Chondrocyte (in vitro differentiated cells): ENCODE measurements at places on chromosomes 12 and 14. TPM values are rescaled to one million over a fixed set of nuclear protein-coding genes. Genes with fewer than 3 reads are reported as not detected.

The HOXC10 gene
- not detected in 3 replicates for total RNA-seq

DNA sequence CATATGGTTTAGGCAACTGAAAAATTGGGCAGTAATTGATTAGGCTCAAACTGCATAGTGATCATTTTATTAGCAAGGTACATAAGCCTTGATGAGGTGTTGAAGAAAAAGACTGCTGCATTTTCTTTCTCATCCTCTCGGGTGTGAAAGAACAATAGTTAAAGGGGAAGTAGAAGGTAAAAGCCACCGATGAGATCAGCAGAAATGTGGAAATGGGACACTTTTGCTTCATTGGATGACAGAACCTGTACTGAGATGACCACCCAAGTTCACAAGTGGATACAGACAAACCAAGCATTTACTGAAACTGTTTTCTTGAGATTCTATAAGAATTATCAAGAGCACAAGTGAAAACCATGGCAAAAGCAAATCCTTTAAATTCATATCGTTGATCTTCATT lies 184.0 kb downstream of the TMX1 start:
- no peak for DNase-seq

DNA sequence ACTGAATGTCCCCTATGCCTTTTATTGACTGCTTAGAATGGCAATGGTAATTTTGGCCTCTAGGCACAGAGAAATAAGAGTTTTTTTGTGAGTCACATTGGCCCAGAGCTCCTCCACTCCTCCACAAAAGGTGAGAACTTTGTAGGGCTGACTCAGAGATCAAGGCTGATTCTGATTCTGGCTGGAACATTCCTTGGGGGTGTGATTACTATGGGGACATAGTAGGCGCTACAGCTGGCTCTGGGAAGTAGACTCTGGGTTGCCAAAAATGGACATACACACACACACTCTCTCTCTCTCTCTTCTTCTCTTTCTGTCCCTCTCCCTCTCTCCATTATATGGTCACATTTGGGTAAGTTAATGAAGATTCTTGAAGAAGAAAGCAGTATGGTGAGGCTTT lies 174.6 kb upstream of the DDHD1 start:
- DNase-seq: no peak

The C1R gene
- 19.7 to 21.9 TPM (median 19.8 TPM) in 3 replicates for total RNA-seq

- DNase-seq: no peak
Measured at GRCh38 chr12:89836026-89836425, 127.4 kb upstream of the ATP2B1 start.

DNA sequence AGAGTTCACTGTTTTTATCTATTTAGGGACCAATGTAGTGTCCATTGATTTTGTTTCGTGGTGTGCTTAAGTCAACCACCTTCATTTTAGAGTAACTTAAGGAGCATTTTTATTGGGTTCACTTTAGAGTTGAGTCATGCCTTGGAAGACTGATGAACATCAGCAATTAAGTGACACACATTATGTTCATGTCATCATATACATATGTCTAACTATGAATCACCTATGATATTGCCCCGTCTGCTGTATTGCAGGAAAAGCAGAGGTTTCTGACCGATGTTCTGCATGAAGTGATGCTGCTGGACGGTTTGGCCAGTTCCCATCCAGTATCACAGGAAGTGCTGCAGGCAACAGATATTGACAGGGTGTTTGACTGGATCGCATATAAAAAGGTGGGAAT lies 227.1 kb downstream of the TRHDE start:
- no peak for DNase-seq

GRCh38 chr12:132186857-132187620 lies 42.8 kb downstream of the NOC4L start:
- no peak for DNase-seq

GRCh38 chr14:102095871-102096568 lies 9.2 kb upstream of the HSP90AA1 start:
- no peak for DNase-seq

DNA sequence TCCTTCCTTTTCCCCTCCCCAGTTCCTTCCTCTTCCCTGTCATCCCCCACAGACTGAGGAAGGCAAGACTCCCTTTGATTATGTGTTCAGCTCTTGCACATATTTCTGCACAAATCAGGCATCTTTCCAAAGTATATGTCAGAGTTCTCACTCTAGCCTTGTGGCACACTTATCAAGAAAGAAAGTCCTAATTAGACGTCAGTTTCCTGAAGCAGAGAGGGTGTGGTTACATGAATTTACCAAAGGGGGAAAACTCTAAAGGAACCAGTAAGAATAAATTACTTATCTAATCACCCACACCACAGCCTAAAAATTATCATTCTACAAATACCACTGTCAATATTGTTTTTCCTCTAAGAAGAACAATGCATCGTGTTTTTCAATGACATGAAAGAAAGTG lies 120.7 kb upstream of the GRIP1 start:
- no peak for DNase-seq

DNA sequence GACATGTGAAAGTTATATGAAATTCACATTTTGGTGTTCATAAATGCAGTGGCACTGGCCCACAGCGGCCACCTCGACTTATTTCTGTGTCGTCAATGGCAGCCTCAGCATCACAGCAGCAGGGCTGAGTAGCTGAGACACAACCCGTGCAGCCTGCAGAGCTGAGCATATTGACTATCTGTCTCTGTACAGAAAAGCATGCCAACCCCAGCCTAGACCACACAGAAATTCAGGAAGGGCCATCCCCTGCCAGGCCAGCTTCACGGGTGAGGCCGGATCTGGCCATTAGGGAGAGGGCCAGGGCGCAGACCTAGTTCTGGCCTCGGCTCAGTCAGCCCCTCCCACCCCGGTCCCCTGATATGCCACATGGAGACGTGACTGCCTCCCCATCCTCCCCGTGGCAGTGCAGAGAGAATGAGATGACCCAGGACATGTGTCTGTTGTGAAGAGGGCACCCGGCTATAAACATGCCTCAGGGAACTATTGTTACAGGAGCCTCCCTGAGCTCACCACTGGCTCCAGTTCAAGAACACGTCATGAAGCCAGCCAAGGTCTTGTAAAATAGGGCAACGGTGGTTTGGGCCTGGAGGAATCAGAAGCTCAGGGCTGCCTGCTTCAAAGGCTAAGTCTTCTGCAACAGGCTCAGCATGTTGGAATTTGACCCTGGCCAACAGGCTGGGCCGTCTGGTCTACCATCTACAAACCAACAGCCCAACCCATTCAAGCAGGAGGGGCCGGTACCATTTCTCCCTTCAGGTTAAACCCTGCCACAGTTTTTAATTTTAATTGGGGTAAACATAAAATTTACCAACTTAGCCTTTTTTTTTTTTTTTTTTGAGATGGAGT lies 25.5 kb downstream of the SCARB1 start:
- no peak for DNase-seq

DNA sequence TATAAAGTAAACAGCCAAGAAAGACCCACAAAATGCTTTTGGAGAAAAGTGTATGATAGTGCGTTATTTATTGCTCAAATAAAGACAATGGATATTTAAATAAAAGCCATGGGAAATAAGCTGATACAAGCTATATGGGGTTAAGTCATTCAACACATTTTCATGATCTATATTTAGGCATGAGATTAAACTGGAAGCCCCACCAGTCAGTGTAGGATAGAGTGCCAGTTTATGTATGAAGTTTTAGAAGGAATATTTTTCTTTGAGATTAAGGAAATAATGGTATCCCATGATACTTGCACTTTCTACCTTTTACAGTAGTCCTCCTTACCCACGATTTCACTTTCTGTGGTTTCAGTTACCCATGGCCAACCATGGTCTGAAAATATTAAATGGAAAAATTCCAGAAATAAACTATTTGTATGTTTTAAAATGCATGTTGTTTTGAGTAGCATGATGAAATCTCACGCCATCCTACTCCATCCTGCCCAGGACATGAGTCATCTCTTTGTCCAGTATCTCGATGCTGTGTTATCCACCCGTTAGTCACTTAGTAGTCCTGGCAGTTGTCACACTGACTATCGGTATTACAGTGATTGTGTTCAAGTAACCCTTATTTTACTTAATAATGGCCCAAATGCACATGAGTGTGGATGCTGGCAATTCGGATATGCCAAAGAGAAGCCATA lies 22.3 kb downstream of the SYT1 start:
- no peak for DNase-seq

DNA sequence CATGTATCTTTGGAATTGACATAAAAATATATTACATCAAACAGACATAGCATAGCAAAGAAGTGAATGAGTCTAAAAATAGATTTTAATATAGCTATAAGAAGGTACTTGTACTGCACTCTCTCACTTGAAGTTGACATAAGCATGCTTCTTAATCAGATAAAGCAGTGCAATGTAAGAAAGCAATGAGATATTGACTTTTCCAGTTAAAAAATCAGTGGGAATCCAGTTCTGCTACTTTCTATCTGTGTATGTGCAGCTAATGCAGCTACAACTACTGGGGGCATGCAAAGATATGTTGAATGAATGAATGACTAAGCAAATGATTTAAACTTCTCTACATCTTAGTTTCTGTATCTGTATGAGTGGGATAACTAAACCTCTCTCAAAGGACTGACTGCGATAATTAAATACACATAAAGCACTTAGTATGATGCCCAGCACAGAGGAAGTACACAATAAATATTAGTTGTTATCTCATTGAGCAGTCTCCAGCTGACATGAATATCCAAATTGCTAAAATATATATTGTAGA lies 10.3 kb downstream of the WASHC3 start:
- no peak for DNase-seq

- DNase-seq: no peak
Measured at GRCh38 chr14:58659846-58660245, 22.1 kb downstream of the DACT1 start.

DNA sequence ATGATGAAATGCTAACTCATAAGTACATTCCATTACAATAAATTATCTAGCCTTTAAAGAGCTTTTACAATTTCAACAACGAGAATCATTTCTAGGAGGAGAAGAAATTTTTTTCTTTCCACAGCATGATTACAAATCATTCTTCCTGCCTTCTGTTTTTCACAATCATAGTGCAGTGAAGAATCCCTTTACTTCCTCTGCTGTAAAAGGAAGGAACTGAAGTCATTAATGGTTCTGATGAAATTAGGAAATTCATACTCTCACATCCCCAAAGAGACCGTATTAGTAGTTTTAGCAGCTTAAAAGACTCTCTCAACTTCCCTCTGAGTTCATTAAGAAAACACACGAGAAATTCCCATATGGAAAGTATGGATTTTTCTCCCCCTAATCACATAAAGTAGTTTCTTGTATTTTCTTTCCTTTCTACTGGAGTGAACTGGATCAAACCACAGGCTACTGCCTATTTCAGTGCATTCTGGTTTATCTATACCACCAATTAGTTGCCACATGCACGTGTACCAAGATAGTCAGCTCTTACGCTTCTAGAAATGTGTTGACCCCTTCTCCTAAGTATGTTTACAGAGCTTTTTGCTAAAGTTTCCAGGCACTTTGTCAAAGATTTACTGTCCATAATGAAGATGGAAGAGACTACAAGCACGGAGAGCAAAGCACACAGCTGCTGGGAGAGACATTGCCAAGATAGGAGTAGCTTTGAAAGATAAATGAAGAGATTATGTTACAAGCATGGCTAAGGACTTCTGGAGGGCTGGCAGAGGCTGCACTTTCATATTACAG lies 58.9 kb upstream of the KITLG start:
- DNase-seq: no peak

- DNase-seq: no peak
Measured at GRCh38 chr14:62143245-62143644, 381.0 kb downstream of the SNAPC1 start.

The PLA2G1B gene
- total RNA-seq: 0.42 to 1.1 TPM in 2 of 3 replicates, not detected in the other

The KRT85 gene
- not detected in 3 replicates for total RNA-seq

DNA sequence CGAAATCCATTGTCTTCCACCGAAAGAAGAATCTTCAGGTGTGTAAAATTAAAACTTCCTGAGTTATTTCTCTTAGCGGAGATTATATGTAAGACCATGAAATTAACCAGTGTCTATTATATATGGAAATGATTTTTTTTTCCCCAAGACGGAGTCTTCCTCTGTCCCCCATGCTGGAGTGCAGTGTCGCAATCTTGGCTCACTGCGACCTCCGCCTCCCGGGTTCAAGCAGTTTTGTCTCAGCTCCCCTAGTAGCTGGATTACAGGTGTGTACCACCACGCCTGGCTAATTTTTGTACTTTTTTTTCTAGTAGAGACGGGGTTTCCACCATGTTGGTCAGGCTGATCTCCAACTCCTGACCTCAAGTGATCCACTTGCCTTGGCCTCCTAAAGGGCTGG lies 2.8 kb downstream of the RAN start:
- no peak for DNase-seq

GRCh38 chr12:122984612-122985337 lies 4.3 kb downstream of the ARL6IP4 start:
- no peak for DNase-seq

GRCh38 chr14:24179961-24180796 lies 8.3 kb downstream of the REC8 start:
- DNase-seq: no peak

The PRIMA1 gene
- not detected in 3 replicates for total RNA-seq

DNA sequence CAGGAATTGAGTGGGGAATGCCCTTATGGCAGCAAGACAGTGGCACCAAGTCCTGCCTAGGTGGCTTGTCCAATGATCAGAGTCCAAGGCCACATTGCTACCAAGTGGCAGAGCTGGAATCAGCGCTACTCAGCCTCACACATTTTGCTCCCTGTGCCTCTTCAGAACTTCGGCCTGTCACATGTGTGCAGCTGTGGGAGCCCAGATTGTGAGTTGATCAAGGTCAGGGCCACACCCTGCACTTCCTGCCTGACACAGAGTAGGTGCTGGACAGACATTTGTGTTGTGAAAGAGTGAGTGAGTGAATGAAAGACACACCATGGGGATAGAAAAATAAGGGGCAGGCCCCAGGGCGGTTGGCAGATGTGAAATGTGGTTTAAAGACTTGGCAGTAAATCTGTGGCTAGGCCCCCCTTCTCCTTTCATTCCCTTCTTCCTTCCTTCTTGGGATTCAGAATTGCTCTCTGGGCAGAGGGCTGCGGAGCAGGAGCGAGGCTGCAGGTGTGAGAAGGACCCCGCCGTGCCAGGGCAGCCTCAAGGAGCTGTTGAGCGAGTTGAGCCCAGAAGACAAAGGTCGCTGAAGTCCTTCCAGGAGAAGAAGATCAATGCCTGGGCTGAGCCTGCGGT lies 83.5 kb downstream of the SLC25A47 start:
- DNase-seq: no peak

- peak; percentile 72 for DNase-seq
Measured at GRCh38 chr14:101202627-101203404, 299.3 kb upstream of the RTL1 start.

DNA sequence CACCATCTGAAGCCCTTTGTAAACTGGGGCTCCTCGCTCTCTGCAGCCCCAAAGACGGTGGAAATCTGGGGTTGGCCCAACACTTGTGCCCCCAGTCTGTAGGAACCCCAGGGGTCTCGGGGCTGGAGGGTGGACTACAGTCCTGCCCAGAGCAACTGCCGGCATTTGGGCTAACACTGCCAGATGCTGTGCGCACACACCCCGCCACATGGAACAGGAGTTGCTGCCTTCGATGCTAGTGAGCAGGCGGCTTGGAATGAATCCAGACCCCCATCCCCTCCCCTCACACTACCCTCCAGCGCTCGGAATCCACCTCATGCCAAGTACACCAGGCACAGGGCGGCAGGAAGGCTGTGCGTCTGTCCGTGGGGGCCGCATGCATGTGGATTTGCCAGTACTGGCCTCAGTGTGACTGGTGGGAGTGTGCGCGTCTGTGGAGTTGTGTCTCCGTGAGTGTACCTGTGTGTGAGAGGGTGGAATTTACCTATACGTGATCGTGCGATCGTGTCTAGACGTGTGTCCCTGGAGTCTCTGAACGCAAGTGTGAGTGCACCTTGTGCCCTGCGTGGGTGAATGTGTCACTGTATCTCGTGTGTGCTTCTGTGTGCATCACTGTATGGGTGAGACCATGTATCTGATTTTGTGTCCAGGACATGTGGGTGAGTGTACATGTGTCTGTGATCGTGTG lies 5.1 kb downstream of the LHX5 start:
- no peak for DNase-seq

- DNase-seq: no peak
Measured at GRCh38 chr12:30106204-30106965, 322.6 kb upstream of the TMTC1 start.

The HVCN1 gene
- 1.2 to 1.3 TPM (median 1.2 TPM) in 3 replicates for total RNA-seq
